ENCODE measurements at places on chromosomes 7 and 10.

GRCh38 chr7:50369143-50370026 lies 64.9 kb downstream of the IKZF1 start:
- no peak overlapping the region for H3K4me3 ChIP-seq
- no peak for DNase-seq
- H3K27ac ChIP-seq = no peak overlapping the region
- H3K27me3 ChIP-seq = no peaks in the 10 kb centered on the region

GRCh38 chr10:78995987-78996791 lies 72.6 kb upstream of the ZMIZ1 start:
- H3K4me3 ChIP-seq = no peak overlapping the region
- H3K36me3 ChIP-seq = no peaks in the 10 kb centered on the region
- H3K27ac ChIP-seq = no peak overlapping the region
- no peaks in the 10 kb centered on the region for H3K27me3 ChIP-seq

GRCh38 chr10:131250454-131251145 lies 60.9 kb downstream of the TCERG1L start:
- no peak overlapping the region for H3K4me3 ChIP-seq
- H3K4me1 ChIP-seq = no peaks in the 10 kb centered on the region
- peak; percentile 54 for DNase-seq

GRCh38 chr10:129445436-129446182 lies 21.4 kb upstream of the MGMT start:
- H3K27me3 ChIP-seq = no peaks in the 10 kb centered on the region
- no peak overlapping the region for H3K27ac ChIP-seq
- no peaks in the 10 kb centered on the region for H3K4me1 ChIP-seq

DNA sequence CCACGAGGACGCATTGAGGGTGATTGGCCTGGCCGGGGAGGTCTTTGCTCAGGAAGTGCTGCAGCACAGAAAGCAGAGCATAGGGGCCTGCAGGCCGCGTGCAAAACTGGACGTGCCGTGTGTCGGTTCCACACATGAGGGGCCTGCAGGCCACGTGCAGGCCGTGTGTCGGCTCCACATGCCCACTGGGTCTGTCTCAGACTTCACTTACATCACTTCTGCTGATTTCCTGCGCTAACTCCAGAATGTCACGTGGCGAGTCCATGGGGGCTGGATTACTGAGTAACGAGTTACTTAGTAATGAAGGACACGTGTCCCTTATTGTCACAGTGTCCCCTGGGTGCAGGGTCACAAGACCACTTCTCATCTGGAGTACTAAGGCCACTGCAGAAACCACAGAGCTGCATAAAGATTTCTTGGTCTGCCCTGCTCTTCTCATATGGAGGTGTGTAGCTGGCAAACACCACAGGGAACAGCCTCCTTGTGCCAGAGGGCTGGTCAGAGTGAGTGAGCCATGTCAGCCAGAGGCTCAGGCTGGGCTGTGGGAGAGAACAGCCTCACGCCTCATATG lies 60.8 kb downstream of the GDI2 start:
- no peak overlapping the region for H3K4me3 ChIP-seq
- peaks cover 39% of the 10 kb centered on the region for H3K36me3 ChIP-seq
- H3K27ac ChIP-seq = no peak overlapping the region
- no peaks in the 10 kb centered on the region for H3K4me1 ChIP-seq
- DNase-seq = no peak

- DNase-seq = peak; percentile 47
- peaks cover 26% of the 10 kb centered on the region for H3K4me1 ChIP-seq
- no peak overlapping the region for H3K27ac ChIP-seq
- H3K4me3 ChIP-seq = no peak overlapping the region
- H3K27me3 ChIP-seq = no peaks in the 10 kb centered on the region
Observed at GRCh38 chr10:71218651-71219050, 6.3 kb downstream of the UNC5B start.
